ENCODE measurements at places on chromosomes 13 and 19.

- no peak for DNase-seq
Observed at GRCh38 chr13:37295071-37295470, 189.6 kb upstream of the CSNK1A1L start.

GRCh38 chr13:43905435-43906031 is 25.8 kb downstream of the LACC1 start:
- DNase-seq: no peak

DNA sequence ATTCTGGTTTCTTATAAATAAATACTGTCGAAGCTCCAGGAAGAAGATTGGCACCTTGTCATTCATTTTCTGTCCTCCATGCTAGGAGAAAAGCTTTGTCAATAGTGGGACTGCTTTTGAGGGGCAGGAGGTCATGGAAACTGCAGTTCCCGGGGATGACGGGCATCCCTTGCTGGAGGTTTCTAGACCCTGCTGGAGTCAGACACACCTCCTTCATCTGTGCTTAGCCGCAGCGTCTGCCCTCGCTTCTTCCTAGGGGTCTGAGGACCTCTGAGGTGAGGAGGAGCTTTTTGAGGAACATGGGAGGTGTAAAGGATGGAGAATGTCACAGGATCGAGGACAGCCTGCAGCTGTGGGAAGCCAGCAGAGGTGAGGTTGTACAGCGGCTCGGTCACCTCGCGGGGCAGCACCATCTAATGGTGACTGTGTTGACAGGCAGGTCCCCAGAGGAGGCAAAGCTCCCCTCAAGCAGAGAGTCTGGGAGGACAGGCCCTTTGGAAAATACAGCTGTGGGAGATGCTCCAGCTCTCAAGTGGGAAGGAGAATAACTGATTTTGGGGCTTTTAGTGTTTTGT is 172.7 kb upstream of the RNF113B start:
- no peak for DNase-seq

DNA sequence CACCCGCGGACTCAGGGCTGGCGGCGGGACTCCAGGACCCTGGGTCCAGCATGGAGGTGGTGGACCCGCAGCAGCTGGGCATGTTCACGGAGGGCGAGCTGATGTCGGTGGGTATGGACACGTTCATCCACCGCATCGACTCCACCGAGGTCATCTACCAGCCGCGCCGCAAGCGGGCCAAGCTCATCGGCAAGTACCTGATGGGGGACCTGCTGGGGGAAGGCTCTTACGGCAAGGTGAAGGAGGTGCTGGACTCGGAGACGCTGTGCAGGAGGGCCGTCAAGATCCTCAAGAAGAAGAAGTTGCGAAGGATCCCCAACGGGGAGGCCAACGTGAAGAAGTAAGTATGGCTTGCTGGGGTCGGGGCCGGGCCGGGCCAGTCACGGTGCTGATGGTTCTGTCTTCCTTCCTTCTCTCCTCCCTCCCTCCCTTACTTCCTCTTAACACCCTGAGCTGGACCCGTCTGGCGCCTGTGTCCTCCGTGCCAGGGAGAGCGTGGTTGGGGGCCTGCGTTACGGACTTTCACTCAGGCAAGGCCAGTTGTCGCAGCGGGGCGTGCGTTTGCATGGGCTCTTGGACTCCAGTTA is 1.4 kb downstream of the STK11 start:
- DNase-seq: no peak

DNA sequence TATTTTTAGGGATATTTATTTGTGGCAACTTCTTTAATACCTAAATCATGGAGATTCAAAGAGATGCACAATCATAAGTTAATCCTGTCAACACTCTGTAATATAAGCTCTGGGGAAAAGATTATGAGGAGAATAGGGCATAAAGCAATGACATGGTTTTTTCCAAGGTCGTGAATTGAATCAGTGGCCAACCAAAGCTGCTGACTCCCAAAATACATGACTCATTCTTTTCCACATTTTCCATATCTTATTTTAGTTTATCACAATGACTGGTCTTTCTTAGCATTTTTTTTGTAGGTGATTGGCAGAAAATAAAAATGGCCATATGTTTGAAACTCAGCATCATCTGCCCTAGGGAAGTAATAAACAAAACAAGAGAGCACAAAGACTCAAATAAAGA is 28.5 kb upstream of the RBM26 start:
- DNase-seq: no peak
